ENCODE measurements at places on chromosomes 2 and 18.
A peak's percentile ranks its signal among the peaks of the same experiment; 100 is the strongest.

- DNase-seq, result no peak
Observed at GRCh38 chr2:42233976-42234441, 64.9 kb downstream of the EML4 start.

GRCh38 chr2:200422532-200423261 lies 87.2 kb downstream of the KCTD18 start:
- DNase-seq, result no peak

DNA sequence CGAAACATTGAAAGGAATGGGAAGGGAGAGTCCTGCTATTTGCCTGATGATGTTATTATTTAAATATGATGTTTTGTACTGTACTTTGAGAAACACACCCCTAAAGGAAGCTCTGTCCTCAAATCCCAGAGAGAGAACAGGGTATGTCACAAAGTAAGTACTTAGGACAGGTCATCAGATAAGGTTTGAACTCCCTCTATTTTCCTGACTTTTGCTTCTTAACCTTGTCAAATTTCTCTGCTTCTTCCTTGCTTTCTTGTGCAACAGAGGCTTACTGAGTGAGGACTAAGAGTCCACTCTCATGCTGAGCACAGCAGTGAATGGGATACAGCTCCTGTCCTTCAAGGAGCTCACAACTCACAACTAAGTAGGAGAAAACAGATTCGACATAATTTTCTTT lies 3.7 kb downstream of the DGUOK start:
- DNase-seq, result no peak

DNA sequence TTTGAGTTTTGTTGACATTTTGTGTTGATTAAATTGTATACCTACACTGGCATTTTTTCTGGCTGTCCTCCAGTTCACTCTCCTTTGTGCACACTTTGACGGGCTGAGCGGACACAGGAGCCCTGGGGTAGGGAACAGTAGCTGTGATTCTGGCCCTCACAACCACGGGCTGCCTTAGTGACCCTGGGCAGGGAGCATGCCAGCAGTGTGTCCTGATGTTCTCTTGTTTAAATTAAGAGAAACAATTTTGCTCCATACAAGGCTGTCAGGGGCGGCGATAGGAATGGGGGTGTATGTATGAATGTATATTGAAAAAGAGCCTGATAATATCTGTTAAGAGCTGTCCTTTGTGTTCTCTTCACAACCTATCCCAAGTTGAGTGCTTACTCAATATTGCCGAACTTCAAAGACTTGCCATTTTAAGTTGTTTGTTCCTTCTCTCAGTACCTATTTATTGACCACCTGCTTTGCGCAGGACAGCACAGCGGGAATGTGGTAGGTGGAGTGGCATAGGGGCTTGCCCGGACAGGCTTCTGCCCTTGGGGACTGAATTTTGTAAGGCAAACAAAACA lies 103.7 kb upstream of the EML6 start:
- DNase-seq, result no peak

DNA sequence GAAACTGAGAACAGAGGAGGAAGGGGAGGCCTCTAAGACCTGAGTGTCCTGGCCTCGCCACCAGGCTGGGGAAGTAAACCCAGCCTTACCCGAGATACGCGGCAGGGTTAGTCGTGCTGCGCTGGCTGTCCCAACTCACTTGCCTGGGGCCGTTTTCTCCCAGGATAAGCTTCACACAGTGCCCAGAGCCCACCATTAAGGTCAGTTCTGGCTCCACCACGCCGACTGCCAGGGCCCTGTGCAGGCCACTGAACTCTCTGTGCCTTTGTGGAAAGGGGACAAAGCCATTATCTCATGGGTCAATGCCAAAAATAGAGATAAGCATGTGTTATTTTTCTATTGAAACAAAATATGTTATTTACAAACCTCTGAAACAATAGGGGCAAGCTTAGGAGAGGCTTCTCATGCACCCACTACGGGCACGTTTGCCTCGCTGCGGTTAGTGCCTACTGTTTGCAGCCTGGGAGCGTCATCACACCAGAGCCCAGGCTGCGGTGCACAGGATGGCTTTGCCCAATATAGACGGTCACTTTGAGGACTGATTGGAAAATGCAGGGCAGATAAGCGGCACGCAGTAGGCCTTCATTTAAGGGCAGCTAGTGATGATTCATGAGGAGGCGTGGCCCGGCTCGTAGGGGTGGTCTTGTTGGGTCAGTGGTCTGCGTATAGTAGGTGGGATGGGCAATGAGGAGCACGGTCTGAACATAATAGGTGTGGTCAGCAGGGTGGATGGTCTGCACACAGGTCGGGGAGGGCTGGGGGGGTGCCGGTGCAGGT lies 242.1 kb downstream of the GLI2 start:
- DNase-seq, result no peak

- DNase-seq, result no peak
Observed at GRCh38 chr2:113127646-113128570, 510 bp downstream of the IL1RN start.

DNA sequence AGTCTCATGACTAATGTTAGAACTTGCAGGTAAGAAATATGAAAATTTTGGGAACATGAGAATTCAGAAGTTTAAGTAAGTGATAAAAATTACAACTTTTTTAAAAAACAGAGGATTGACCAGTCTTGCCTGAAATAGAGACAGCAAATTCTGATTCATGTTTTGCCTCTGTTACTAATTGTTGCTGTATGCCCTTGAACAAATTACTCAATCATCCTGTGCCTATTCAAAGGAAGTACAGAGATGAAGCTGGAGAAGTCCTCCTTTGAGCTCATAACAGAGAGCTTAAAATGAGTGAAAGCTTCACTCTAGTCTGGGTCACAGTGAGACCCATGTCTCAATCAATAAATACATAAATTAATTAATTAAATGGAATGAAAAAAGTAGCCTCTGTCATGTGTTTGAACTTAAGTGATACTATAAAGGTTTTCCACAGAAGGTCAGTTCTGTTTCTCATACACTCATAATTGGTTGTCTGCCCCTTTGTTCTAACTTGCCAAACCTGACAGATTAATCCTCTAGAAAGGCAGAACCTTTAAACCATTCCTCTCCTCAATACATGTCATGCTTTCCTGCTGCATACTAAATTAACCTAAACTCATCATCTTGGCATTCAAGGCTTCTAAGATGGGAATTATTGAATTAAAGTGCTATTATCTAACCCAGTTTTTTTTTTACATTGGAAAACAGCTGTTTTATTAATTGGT lies 374.6 kb upstream of the LRATD1 start:
- DNase-seq, result no peak

- DNase-seq, result no peak
Observed at GRCh38 chr2:216090369-216090786, 8.7 kb downstream of the TMEM169 start.

- DNase-seq, result peak; percentile 99
Observed at GRCh38 chr2:132415915-132416722, 486 bp upstream of the GPR39 start.

DNA sequence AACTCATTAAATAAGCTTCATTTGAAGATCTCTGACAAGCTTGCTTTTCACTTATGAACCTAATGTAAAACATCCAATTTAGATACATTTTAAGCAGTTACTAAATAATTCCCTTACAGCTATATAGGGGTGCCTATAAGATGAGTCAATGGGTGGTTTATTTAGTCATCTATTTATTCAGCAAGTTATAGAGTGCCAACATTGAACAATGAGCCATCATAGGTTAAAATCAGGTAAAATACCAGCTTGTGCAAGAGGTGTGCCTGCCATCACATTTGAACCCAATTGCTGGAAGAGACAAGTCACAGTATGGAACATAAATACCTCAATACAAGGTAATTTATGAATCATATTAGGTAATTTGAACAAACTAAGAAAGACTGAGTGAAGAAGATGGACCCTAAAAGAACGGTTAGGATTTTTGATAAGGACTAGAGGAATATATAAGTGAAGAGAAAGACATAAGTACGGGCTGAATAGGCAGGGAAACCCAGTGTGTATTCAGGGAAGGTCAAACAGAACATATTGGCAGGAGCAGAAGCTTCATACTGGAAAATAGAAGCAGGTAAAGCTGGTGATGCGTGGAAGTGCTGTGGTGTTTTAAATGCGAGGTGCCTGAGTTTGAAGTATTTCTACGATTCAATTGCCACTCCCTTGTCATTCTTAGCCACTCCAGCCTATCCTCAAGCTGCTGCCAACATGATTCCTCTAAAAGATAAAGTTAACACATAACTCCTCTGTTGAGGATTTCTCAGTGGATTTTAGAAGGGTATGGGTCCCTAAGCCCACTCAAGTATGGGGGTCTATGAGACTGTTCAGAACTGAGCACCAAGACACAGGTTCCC lies 18.9 kb upstream of the STAT4 start:
- DNase-seq, result no peak

DNA sequence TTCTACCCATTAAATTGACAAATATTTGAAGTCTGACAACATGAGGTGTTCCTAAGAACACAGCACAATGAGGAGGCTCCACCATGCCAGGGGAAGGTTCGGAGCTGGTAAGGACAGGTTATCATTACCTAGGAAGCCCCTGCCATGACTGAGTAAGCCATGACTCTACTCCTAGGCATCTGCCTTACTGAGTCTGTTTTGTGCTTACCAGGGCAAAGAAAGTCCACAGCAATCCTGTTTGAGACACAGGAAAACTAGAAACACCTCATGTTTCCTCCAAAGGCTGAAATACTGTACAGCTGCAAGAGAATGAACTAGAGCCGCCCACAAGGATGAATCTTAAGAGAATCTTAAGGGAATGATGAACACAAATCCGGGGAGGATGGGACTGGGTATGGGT lies 11.6 kb downstream of the TGFBRAP1 start:
- DNase-seq, result no peak

GRCh38 chr2:48548840-48549239 lies 18.9 kb downstream of the STON1 start:
- no peak for DNase-seq

DNA sequence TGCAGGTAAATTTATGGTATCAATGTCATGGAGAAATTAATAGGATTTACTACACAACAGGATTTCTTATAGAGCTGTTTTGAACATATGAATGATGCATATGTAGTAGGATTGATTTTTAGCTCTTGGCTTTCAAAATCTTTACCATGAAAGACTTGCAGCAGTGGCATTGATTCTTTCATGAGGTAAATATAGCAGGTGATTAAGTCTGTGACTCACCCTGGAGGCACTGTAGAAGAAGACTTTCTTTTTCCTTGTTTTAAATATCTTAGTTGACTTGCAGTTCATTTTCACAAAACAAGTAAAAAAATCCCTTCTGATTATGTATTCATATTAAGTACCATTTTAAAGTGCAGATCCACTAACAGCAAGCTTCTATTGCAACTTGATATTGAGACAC lies 463.0 kb downstream of the FBXO15 start:
- DNase-seq, result no peak
